ENCODE measurements at places on chromosomes 7 and 10.
A peak's percentile ranks its signal among the peaks of the same experiment; 100 is the strongest.

GRCh38 chr10:61119573-61119972 lies 175.6 kb upstream of the RHOBTB1 start:
- DNase-seq, result no peak

- no peak for DNase-seq
These were observed 88.0 kb upstream of the CTTNBP2 start for GRCh38 chr7:117961235-117961634.

DNA sequence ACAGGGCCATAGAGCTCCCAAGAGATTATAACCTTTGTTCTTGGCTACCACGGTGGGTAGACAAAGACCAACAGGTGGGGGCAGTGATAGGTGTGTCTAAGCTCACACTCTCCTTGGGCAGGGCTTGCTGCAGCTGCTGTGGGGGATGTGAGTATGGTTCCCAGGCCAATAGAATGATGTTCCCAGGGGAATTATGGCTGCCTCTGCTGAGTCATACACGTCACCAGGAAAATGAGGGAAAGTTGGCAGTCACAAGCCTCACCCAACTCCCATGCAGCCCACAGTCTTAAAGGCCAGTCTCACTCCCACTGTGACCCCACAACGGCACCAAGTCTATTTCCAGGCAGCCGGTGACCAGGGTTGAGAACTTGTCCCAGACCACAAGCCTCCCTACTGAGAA lies 453.4 kb upstream of the PODXL start:
- DNase-seq, result no peak

GRCh38 chr10:12847361-12847975 lies 154.0 kb downstream of the CCDC3 start:
- DNase-seq, result no peak

DNA sequence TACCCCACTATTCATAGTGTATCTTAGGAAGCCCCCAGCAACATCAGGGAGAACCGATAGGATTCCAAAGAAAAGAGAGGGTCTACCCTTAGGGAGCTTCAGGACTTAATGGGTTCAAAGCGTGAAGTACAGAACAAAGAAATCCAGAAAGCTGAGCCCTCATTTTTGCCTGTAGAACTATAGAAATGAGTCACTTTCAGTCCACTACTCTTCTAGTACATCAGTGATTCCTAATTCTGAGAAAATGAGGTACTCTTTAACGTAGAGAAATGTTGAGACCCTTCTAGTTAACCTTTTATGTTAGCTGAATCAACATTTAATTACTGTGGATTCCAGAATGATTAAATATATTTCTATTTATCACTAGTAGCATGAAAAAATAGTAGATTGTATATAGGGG lies 1.8 kb downstream of the TDRD1 start:
- no peak for DNase-seq

GRCh38 chr7:158411232-158411950 lies 176.2 kb downstream of the PTPRN2 start:
- DNase-seq, result no peak

DNA sequence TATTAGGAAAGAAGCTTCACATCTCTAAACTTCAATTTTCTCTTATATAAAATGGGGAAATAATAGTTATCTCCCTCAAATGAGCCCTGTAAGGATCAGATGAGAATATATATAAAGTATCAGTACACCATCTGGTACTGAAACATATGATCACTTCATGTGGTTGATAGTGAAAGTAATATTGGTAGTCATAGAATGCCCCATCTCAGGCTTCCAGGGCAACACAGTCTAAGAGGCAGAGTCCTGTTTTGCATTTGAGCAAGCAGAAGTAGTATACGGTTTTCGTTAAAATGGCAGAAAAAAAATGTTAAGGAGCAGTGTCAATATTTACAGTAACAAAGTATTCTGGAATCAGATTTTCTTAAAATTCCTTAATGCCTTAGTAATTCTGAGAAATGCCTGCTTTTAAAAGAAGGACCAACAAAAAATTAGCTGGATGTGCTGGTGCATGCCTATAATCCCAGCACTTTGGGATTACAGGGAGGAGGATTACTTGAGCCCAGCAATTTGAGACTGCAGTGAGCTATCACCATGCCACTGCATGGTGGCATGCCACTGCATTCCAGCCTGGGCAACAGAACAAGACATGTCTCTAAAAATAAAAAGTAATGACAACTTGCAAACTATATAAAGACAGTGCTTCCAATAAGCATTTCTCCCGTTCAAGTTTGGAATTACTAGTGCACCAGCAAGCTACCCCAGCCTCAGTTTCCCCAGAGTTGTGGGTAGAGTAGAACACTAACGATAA lies 19.8 kb downstream of the KBTBD2 start:
- DNase-seq, result no peak

DNA sequence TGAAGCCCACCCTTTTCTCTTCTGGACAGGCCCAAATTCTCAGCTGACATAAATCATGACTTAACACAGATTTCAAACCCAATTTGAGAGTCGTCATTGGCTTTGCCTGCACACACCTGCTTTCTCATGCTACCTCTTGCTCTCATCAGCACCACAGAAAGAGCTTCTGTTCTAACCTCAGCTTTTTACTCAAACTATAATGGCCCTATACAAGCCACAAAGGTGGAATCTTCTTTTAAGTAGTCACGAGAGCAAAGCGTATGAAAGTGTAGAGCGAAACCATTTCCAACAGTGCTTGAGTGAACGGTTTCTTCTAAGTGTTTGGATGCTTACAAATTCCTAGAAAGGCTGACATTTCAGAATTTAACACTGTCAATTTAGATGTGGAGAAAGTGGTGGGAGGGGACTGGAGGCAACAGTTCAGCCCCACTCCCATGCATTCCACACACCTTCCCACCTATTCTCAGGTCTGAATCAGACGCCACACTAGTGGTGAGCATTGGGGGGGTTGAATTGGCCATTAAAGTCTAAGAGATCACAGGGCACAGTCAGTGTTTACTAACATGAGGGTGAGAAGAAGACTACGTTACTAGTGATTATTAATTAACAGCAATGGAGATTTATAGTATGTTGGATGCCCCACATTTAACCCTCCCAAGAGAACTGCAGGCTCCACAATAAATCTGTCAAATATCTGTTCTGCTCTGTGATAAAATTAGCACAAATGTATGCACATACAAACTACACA lies 114.0 kb downstream of the PRKCQ start:
- DNase-seq, result no peak

- DNase-seq, result no peak
These were observed 9.4 kb upstream of the CLDN3 start for GRCh38 chr7:73779517-73779916.

GRCh38 chr10:69649786-69650550 lies 19.9 kb downstream of the FAM241B start:
- no peak for DNase-seq

GRCh38 chr7:110522761-110523200 lies 568.1 kb upstream of the LRRN3 start:
- DNase-seq, result peak; percentile 58

DNA sequence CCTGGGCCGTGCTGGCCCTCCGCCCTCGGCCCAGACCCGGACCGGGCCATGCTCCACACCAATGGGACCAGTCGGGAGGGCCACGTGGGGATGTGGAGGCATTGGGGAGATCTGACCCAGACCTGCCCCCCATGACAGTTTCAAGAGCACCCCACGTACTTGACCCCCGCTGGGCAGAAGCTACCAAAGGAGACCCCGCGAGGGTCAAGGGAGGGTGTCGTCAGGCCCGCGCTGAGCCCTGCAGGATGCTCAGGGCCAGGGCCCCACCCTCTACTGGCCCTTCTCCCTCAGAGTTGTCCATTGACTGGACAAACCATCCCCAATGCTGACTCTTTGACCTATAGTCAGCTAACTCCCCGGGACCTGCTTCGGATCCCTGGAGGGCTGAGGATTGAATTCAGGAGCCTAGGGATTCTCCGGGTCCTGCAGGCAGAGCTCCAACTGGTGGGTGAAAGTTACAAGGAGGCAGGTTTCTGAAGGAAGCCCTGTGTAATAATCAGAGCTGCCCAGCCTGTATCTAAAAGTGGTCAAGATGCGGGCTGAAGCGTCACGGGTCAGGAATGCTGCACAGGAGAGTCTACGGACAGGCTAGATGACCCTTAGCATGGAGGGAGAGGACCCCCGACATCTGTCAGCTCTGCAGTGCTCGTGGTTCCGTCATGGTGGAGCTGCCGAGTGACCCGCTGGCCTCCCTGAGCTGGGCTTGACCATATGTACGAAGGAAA lies 498 bp upstream of the CALHM2 start:
- no peak for DNase-seq
